ENCODE measurements at places on chromosomes 16 and 17.

DNA sequence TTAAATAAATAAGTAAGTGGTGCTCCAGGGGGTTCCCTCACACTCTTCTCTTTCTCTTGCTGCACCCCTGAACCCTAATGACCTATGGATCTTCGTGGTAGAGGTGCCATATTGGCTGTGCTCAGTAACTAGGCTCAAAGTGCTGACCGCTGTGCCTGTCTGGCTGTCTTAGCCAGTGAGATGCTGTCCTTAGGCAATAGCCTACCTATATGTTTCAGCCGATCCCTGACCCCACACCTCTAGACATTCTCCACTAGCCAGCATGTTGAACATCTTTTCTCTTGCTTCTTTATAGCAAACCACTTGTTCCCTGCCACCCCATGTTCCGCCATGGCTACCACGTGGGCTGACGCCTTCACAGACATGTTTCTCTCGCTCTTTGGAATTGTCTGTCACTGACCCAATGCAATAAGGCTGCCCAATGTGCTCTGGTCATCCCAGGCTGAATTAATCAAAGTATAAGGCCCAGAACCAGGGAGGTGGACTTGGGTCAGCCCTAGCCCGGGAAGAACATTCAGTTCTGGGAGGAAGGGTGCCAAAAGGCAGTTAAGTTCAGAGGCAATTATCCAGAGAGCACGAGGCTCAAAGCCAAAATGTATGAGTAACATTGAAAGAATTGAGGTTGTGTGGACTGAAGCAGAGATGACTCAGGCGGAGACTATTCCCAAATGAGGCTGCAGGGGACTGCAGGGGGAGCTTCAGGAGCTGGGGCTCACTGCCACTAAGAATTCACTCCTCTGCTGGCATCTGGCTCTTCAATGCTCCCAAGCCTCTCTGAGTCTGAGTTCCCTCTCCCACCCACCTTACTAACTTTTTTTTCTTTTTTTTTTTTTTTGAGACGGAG, 28.7 kb upstream of the TNRC6A start:
- no peak for DNase-seq

DNA sequence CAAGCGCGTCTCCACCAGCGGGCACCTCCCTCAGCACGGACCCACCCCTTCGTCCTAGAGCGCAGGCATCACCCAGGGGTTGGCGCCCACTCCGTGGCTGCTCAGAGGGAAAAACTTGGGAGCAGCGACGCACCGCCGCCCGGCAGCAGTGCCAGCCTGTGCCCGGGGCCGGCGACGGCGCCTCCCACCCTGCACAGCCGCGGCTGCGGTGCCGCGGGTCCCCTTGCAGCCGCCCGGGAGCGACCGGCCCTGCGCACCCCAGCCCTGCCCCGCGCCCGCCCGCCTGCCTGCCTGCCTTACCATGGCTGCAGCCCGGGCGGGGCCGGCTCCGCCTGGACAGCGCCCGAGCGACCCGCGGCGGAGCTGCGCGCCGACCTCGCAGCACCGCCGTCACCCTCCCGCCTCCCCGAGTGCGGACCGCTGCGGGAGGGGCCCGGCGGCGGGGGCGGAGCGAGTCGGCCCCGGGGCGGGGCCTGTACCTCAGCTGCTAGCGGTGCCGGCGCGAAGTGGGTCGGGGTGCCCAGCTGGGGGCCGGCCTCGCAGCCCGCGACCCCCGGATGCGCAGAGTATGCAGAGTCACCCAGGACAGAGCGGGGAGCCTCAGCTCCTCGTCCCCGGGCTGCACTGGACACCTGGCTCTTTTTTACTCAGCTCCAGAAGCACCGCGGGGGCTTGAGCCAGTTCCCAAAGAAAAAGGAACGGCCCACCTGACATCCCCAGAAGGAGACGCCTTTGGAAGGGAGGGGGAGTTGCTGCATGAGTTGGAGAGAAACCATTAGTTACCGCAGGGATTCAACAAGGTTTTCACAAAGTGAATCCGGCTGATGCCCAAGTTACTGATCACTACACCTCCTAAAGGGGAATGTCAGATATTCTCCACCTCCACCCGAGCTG, 17.5 kb upstream of the MTMR4 start:
- peak; percentile 53 for DNase-seq

GRCh38 chr17:10051112-10051511, 146.0 kb upstream of the RCVRN start:
- DNase-seq: no peak

GRCh38 chr17:41171886-41172285, 3.9 kb upstream of the KRTAP4-3 start:
- no peak for DNase-seq

GRCh38 chr16:49637933-49638672, 217.8 kb downstream of the ZNF423 start:
- no peak for DNase-seq

DNA sequence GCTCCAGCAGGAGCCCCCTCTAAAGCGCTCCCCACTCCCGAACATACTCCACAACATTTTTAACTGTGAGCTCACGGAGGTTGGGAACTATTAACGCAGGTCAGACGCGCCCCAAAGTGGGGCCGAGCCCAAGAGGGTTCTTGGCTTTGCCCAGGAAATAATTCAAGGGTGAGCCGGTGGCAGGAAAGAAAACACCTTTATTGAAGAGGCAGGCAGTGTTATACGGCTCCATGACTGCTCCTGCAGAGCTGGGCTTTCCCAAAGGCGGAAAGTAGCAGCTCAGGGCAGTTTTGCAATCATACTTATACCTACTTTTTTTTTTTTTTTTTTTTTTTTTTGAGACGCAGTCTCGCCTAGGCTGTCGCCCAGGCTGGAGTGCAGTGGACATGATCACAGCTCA, 6.2 kb downstream of the ADCY9 start:
- DNase-seq: no peak

DNA sequence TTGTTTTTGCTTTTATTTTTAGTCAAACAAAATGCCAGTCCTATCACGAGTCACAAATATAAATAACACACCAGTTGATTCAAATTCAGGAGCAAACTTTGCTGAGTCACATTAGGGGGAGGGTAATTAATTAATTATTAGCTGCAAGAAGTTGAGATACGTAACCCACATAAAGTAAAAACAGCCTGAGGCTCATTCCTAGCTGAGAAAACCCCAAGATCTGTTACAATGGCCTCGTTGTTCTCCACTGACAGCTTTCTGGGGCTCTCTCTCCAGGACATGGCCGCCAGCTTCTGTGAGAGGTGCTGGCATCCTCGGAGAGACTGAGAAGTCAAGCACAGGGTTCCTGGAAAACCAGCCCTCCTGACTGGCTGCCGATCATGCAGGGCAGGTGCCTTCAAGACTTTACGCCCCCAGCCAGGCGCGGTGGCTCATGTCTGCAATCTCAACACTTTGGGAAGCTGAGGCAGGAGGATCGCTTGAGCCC, 11.1 kb downstream of the RAB40B start:
- DNase-seq: no peak

DNA sequence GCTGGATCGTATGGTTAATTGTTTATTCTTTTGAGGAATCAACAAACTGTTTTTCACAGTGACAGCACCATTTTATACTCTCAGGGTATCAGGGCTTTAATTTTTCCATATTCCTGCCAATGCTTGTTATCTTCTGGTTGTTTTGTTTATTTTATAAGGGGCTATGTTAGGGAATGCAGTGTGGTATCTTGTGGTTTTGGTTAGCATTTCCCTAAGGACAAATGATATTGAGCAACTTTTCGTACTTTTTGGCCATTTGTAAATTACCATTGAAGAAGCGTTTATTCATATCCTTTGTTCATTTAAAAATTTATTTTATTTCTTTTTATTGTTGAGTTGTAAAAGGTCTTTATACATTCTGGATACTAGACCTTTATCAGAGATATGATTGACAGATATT, 322.0 kb upstream of the SALL1 start:
- no peak for DNase-seq

DNA sequence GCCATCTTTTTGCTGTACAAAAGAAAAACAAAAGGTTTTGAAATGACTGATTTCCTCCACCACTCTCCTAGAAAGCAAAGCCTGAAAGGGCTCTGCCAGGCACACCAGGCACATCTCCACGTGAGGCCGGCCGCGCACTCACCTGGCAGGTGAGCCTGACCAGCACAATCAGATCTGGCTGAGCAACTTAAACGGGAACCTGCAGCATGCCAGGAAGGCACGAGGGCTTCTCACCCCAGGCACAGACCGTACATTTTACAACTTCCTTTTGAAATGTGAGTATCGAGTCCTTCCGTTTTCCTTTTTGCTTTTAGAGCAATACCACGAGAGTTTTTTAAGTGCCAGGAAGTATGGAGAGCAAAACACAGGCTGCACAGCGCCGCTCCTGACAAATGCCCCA, 22.5 kb downstream of the SLC38A10 start:
- no peak for DNase-seq

DNA sequence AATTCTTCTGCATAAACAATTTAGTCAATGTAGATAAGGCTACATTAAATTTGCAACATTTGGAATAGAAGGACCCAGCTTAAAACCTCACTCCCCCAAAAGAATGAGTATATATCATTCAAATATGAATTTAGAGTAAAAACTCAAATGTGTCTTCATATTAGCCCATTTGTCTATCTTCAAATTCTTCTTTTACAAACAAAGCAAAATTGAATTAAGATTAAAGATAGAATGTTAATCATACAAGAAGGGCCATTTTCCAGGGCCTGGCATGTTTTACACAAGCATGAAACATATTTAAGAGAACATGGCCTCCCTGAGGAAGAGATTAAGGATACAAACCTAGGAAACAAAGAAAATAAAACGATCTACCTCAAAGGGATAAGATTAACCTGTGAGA, 8.4 kb downstream of the TOX3 start:
- DNase-seq: no peak

DNA sequence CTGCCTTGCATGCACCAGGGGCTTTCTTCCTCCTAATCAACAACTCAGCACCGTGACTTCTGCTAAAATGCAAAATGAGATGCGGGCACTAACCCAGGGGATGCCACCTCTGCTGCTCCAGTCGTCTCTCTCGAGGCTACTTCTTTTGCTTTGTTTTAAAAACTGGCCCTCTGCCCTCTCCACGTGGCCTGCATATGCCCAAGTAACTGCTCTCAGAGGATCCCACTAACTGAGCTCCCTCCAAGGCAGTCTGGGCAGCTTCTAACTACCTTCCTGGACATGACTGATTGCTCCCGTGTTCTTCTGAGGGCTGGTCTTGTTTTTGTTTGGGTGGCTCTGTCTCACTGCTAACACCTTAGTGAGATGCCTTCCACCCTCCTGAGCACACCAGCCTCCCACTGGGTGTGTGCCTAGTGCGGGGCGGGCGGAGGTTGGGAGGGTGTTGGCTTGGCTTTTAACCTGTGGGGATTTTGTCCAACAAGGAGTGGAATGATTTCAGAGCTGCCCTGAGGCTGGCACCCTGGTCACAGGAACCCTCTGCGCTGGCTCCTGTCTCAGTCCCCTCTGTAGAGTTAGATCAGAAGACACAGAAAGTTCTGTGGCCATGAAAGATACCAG, 8.9 kb upstream of the LGALS9 start:
- no peak for DNase-seq

GRCh38 chr16:56525236-56525635, 5.4 kb upstream of the BBS2 start:
- DNase-seq: no peak

- no peak for DNase-seq
Observed at GRCh38 chr17:34241062-34241461, 14.0 kb upstream of the CCL2 start.

- DNase-seq: no peak
Observed at GRCh38 chr16:67302076-67302475, 22.7 kb downstream of the PLEKHG4 start.

- peak; percentile 31 for DNase-seq
Observed at GRCh38 chr17:76139801-76140660, 1.0 kb downstream of the FOXJ1 start.

DNA sequence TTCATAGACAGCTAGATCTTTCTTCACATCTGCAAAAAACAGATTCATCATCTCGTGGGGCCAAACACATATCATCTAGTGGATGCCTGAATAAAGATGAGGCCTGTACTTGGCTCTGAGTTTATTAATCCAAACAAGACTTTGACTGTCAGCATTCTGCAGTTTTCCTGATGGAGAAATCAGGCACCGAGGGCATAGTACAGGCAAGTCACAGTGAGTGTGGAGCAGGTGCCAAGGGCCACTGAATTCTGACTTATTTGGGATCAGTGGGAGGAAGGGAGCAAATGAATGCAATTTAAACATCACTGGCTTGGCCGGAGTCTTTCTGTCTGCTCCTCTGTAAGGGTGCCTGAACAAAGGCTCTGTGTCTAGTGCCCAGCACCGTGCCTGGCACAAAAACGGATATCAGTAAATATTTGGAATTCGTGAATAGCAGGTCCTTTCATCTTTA, 975 bp downstream of the CFAP20 start:
- no peak for DNase-seq

GRCh38 chr16:64167936-64168335, 953.9 kb downstream of the CDH11 start:
- no peak for DNase-seq

- no peak for DNase-seq
Observed at GRCh38 chr16:10987361-10988163, 43.2 kb downstream of the CLEC16A start.

DNA sequence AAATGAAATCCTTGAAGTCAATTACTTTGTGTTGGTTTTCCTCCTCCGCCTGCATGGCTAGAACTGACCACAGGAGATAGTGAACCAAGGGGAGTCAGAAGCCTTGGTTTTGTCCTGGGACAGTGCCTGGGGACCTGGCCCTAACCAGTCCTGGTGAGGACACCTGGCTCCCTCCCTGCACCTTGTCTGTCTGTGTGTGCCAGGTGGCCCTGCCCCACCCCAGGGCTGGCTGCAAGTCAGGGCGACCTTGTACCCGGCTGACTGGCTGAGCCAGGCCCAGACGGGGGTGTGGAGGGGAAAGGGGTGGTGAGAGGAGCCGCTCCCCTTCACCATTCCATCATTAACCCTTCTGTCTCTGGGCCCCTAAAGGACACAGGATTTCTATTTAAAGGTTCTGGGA, 3.4 kb downstream of the RAPGEFL1 start:
- no peak for DNase-seq

DNA sequence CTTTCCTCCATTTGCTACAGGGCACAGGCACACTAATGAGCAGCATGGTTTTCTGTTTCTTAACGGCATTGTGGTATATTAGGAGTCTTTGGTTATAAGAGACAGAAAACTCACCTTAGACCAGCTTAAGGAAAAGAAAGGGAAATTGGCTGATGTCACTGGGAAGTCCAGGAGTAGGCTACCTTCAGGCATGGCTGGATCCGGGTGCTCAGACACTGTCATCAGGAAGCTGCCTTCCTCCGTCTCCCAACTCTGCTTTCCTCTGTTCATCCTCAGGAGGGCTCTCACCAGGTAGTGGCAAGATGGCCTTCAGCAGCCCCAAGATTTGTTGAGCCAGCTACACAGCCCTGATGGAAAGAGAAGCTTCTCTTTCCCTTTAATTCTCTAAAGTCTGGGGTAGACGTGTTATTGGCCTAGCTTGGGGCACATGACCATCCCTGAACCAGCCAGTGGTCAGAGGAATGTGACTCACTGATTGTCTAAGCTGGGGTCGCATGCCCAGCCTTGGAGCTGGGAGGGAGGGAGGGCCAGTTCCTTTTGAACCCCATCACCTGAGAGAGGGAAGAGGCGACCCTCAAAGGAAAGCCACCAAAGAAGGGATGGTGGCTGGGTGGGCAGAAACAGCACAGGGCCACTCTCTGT, 117.4 kb downstream of the CLEC16A start:
- DNase-seq: no peak

Data from activated CD8-positive, alpha-beta memory T cell treated with anti-CD3 and anti-CD28 coated beads for 1 hour (primary cell).